ENCODE measurements at places on chromosomes 7 and 10.

- peaks cover 23% of the 10 kb centered on the region for H3K36me3 ChIP-seq
- peaks cover 3% of the 10 kb centered on the region for H3K4me1 ChIP-seq
Observed at GRCh38 chr7:120959929-120960484, 9.4 kb downstream of the ING3 start.

DNA sequence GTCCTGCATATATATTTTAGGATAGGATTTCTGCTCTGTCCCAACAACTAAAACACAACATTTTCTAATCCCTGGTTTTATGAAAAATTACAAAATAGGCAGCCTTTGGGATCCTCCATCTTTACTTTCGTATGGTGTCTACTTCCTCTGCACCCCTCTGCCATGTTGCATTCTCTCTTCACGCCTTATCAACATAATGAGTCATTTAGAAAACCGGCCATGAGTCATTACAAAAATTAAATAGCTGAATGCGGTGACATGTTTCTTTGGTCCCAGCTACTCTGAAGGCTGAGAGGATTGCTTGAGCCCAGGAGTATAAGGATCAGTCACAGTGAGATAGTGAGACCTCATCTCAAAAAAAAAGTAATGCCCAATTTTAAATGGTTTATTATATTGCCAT lies 148.1 kb upstream of the CELF2 start:
- no peaks in the 10 kb centered on the region for H3K27me3 ChIP-seq
- H3K27ac ChIP-seq, result no peak overlapping the region
- peaks cover 2% of the 10 kb centered on the region for H3K4me1 ChIP-seq
- H3K36me3 ChIP-seq, result no peaks in the 10 kb centered on the region

GRCh38 chr10:68987611-68988010 lies 992 bp upstream of the KIFBP start:
- no peak for DNase-seq
- H3K27ac ChIP-seq, result no peak overlapping the region
- H3K4me1 ChIP-seq, result no peaks in the 10 kb centered on the region
- no peaks in the 10 kb centered on the region for H3K27me3 ChIP-seq
- peaks cover 47% of the 10 kb centered on the region for H3K36me3 ChIP-seq

GRCh38 chr7:139777133-139777891 lies 486 bp downstream of the HIPK2 start:
- H3K4me1 ChIP-seq, result no peaks in the 10 kb centered on the region
- H3K36me3 ChIP-seq, result no peaks in the 10 kb centered on the region
- no peak overlapping the region for H3K27ac ChIP-seq

DNA sequence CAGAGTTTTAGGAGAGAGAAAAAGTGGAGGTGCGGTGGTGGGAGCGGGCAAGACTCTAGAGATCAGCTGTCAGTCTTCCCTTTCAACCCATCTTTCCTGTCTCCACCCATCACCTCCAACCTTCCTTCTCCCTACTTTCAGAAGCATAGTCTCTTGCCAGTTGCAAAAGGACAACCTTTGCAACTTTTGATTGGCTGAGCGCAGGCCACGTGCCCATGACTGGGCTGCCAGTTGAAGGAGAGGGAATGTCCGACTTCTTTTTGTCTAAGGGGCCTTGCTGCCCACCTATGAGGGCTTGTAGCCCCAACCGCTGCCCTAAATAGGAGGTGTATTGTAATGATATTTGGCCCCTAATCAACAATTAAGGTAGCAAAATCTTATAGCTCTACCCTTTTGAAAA lies 12.6 kb downstream of the CYP26A1 start:
- peaks cover 5% of the 10 kb centered on the region for H3K4me1 ChIP-seq
- no peaks in the 10 kb centered on the region for H3K27me3 ChIP-seq
- H3K36me3 ChIP-seq, result no peaks in the 10 kb centered on the region
- no peak overlapping the region for H3K4me3 ChIP-seq

Measured in H9 (cell line).